ENCODE measurements at places on chromosomes 5 and 9. TPM values are rescaled to one million over a fixed set of nuclear protein-coding genes. Genes with fewer than 3 reads are reported as not detected.

PLAA gene
- 38.6 TPM for polyA plus RNA-seq

F2RL2 gene
- 7.3 TPM for polyA plus RNA-seq

SNCAIP gene
- 11.7 TPM for polyA plus RNA-seq

RNF183 gene
- polyA plus RNA-seq: not detected

ATG10 gene
- polyA plus RNA-seq: not detected

SELENOP gene
- 115 TPM for polyA plus RNA-seq

COL15A1 gene
- 237 TPM for polyA plus RNA-seq

PRRT1B gene
- polyA plus RNA-seq: not detected

BRD9 gene
- polyA plus RNA-seq: 27.7 TPM

SPINK1 gene
- not detected for polyA plus RNA-seq

NR5A1 gene
- polyA plus RNA-seq: not detected

ZDHHC21 gene
- 14.7 TPM for polyA plus RNA-seq

SPINK7 gene
- polyA plus RNA-seq: not detected

SPATA31D4 gene
- polyA plus RNA-seq: not detected

ADCY2 gene
- 24.9 TPM for polyA plus RNA-seq

SYNPO gene
- 36.7 TPM for polyA plus RNA-seq

IQGAP2 gene
- 13.0 TPM for polyA plus RNA-seq

PCDHB6 gene
- 1.6 TPM for polyA plus RNA-seq

ZCCHC7 gene
- polyA plus RNA-seq: 16.8 TPM

CEP72 gene
- polyA plus RNA-seq: not detected

FREM1 gene
- 25.3 TPM for polyA plus RNA-seq

LECT2 gene
- polyA plus RNA-seq: 0.19 TPM

ANKRD34B gene
- polyA plus RNA-seq: not detected

FLT4 gene
- polyA plus RNA-seq: 10.3 TPM

RANBP3L gene
- 0.65 TPM for polyA plus RNA-seq

RABEPK gene
- polyA plus RNA-seq: 19.4 TPM

CCL27 gene
- 0.53 TPM for polyA plus RNA-seq

SLC6A3 gene
- polyA plus RNA-seq: not detected

TMEM267 gene
- polyA plus RNA-seq: not detected

CCL28 gene
- 0.89 TPM for polyA plus RNA-seq

PCDHGB1 gene
- polyA plus RNA-seq: not detected

GKAP1 gene
- 22.4 TPM for polyA plus RNA-seq

AK6 gene
- polyA plus RNA-seq: not detected

FST gene
- polyA plus RNA-seq: 47.2 TPM

TEK gene
- not detected for polyA plus RNA-seq

FOXD4L5 gene
- polyA plus RNA-seq: not detected

DNAJC18 gene
- 27.5 TPM for polyA plus RNA-seq

CARD9 gene
- polyA plus RNA-seq: 1.1 TPM

MEF2C gene
- polyA plus RNA-seq: 867 TPM

HTR1A gene
- polyA plus RNA-seq: not detected

SHC3 gene
- 0.95 TPM for polyA plus RNA-seq

CKMT2 gene
- polyA plus RNA-seq: 62.0 TPM

SLC35A4 gene
- 35.4 TPM for polyA plus RNA-seq

EXOSC2 gene
- 24.1 TPM for polyA plus RNA-seq

AK8 gene
- 0.55 TPM for polyA plus RNA-seq

C1QTNF2 gene
- 34.0 TPM for polyA plus RNA-seq

PCDHB12 gene
- polyA plus RNA-seq: 2.6 TPM

SGCD gene
- 92.7 TPM for polyA plus RNA-seq

IFNB1 gene
- not detected for polyA plus RNA-seq

POLR3G gene
- polyA plus RNA-seq: 3.5 TPM

NPR3 gene
- not detected for polyA plus RNA-seq

GARIN3 gene
- polyA plus RNA-seq: not detected

Measured in muscle of arm (tissue), 14 donors.